Umbilical cord (tissue), 2 donors: ENCODE measurements at places on chromosomes 6 and 20.

GRCh38 chr6:131368198-131368911, 204.7 kb upstream of the ARG1 start:
- peak; percentile 9 for DNase-seq

DNA sequence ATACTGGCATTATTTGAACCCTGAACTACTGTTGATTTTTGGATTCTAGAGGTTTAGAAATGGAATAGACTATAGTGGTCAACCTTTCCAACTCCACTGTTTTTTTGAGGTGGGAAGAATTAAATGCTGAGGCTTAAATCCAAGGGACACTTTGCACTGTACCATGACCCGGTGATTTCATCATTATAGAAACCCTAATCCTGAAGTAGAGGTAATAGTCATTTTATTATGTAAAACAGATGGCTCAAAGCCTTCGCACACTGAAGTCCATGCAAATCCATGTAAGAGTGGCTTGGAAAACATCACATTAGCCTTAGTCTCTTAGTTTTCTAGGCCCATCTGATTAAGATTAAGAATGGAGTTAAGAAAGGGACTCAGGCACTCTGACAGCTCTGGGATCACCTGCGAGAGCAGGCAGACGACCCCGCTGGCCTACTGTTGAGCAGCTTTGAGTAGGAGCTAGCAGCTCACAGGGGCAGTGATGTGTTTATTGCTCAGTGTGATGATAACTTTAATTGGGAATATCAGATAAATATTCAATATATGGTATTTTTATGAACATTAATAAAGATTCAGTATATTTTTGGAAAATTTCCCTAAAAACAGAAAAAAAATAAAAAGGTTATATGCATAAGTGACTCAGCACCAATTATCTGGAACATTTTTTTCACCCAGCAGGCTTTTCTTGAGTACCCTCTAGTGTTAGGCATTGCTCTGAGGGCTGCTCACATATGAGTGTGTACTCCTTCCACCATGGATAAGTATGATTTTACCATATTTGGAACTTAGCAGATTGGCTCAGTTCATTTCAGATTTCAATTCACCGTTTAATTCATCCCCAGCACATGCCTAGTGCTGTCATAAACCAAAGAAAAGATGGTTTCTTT, 13.4 kb downstream of the SLX4IP start:
- DNase-seq, result no peak

DNA sequence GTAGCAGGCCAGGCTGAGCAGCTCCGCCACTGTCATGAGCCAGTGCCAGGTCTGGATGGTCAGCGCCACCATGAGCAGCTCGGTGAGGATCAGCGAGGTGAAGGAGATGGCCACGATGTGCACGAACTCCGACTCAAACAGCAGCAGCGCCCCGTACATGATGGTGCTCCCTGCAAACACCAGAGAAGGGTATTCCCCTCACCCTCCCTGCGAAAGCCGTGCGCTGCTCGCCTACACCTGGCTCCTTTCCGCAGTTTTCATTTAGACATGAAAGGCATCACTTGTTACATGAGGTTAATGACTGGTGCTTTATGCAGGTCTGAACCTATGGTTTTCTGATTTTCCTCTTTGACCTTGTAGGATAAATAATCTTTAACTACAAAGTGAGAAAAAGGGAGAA, 62.3 kb upstream of the NFATC2 start:
- no peak for DNase-seq

- DNase-seq, result no peak
These were observed 3.6 kb downstream of the GHRH start for GRCh38 chr20:37257988-37258387.

GRCh38 chr20:2449386-2449785, 21.2 kb downstream of the SNRPB start:
- DNase-seq, result no peak

DNA sequence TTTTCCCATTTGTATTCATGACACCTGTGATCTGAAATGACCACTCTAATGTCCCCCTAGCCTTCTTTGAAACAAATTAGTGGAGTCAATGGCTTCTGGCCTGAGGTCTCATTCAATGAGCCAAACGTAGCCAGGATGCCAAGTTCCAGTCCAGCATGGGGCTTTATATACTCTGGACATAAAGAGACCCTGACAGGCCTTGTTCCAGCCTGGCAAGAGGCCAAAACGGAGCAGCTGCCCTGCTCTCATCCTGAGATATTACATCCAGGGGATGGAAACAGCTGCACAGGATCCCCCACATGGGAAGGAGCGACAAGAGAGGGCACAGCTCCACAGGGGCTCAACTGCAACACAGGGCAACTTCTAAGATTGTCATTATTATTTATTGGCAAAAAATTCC, 437.8 kb downstream of the CDH26 start:
- DNase-seq, result no peak

- no peak for DNase-seq
These were observed 83.0 kb downstream of the PHF20 start for GRCh38 chr20:35854713-35855348.

GRCh38 chr20:43322851-43323250, 133.1 kb upstream of the PTPRT start:
- DNase-seq, result peak; percentile 7

GRCh38 chr20:59671661-59672471, 67.5 kb downstream of the PHACTR3 start:
- DNase-seq, result no peak

DNA sequence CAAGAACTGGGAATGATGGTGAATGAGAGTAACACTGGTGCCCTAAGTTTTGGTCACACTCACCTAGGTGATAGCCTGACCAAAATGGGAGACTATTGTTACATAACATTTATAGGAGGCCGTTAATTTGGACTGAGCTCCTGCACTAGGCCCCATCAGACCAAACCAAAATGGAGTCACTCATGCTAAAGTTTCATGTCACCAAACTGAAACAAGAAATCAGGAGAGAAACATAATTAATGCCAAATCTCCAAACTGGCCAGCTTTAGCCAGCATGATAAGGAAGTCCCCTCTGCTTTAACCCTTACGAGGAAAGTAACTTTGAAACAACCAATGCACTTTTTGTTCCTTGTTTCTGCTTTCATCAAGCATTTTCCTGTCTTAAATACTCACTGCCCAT, 110.9 kb upstream of the SLC22A16 start:
- no peak for DNase-seq

DNA sequence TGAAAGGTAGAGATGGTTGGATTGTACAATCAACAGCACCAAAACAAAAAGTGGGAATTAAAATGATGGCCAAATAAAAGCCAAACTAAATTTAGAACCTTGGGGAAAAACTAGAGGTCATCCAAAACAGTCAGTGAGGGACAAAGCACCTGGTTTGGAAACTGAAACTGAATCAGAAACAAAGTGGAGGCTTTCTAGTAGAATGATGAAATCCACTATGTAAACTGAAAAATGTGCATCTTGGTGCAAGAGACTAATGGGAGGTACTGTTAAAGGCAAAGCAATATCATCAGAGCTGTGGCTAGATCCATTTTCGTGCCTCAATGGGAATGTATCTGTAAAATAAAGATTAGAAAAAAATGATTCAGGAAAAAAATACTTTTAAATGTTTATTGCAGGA, 380.0 kb upstream of the GJE1 start:
- DNase-seq, result no peak
